ENCODE measurements at places on chromosomes 6 and 20.

- DNase-seq = no peak
These were observed 457.7 kb downstream of the CDKAL1 start for GRCh38 chr6:20991910-20992309.

GRCh38 chr6:130593948-130594347 lies 228.1 kb downstream of the TMEM200A start:
- DNase-seq = no peak

GRCh38 chr20:63434599-63435378 lies 37.7 kb downstream of the KCNQ2 start:
- DNase-seq = peak; percentile 43

DNA sequence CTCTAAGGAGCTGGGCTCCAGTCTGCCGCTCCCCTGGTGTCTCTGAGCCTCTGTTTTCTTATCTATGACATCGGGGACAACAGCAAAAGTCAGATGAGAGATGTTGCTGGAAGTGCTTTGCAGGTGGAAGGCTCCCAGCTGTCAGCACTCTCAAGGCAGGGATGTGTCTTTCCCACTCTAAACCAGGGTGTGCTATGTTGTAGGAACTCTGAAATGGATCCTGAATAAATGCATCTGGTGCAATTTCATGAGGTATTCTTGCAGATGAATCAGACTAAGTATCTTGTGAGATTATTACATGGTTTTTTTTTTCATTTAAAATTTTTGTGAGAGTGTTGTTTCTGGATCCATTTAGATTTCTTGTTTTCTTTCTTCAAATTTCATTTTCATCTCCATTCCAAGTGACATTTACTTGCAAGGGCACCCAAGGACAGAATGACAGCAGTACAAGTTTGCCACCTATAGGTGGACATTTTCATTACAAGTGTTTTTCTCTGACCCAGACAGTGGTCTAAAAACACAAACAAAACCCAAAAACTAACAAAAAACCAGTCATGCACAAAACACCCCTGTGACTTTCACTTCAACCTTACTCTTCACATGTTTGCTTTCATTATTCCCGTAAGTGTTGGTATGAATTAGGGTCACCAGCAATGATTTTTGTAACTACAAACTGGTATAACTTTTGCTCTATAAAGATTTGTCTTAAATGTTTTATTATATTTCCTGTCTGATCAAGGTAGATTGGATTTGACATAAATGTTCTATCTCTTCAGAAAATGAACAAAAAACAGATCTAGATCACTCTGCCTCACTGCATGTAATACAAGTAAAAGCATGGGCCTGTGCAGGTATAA lies 14.7 kb upstream of the SIM1 start:
- no peak for DNase-seq

DNA sequence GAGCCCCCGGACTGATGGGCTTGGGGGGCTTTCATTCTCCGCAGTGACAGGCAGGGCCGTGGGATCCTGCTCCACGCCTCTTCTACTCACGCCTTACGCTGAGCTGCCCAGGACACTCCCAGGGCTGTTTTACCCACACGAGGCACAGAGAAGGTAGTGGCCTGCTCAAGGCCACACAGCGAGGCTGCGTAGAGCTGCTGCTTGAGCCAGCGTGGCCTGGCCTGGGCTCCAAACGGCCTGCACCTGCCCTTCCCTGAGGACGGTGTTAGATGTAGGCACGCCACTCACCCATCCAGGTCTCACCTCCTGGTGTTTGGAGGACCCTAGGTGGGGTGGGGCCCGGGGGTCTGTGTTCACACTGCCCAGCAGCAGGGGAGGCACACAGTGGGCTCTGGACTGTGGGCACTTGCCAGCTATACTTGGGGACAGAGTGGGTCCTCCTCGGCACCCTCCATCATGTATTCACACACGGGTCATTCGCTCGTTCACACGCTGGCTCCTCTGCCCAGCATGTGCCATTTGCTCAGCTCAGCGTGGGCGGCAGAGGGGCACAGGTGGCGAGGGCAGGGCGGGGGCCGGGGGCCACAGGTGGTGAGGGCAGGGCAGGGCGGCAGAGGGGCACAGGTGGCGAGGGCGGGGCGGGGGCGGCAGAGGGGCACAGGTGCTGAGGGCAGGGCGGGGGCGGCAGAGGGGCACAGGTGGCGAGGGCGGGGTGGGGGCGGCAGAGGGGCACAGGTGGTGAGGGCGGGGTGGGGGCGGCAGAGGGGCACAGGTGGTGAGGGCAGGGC lies 18.4 kb upstream of the RBBP8NL start:
- DNase-seq = no peak

GRCh38 chr6:3752531-3753227 lies 1.2 kb upstream of the PXDC1 start:
- DNase-seq = no peak

DNA sequence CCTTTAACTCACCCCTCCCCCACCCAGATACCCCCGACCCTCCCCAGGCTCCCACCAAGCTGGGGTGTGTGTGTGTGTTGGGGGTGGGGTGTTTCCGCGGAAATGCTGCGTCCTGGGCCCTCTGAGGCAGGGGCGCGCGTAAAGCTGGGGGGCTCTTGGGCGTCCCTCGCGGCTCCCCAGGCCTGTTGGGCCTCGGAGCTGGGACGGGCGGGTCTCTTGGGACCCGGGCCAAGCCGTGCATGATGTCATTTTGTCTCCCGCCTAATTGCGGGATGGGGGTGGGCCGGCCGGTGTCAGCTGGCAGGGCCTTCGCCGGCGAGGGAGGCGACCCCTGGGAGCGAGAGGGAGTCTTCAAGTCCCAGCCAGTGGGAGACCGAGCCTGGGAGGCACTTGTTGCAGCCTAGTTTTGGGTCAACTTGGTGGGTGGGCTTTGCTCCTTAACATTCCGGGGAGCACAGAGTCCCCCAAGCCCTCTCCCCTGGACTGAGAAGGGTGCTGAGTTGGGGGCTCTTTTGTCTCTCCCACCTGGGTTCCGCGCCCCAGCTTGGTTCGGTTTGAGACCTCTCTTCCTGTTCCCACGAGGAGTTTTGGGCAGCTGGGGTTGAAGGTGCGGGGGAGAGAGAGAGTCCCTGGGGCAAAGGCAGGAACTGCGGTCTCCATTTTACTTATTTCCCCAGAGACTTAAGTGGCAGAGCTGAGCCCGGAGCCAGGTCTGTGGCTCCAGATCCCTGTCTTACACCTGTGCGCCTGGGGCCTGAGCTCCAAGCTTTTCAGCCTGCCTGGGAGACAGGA lies 623 bp downstream of the MYBL2 start:
- no peak for DNase-seq

GRCh38 chr6:42774201-42774600 lies 7.7 kb upstream of the BICRAL start:
- no peak for DNase-seq

DNA sequence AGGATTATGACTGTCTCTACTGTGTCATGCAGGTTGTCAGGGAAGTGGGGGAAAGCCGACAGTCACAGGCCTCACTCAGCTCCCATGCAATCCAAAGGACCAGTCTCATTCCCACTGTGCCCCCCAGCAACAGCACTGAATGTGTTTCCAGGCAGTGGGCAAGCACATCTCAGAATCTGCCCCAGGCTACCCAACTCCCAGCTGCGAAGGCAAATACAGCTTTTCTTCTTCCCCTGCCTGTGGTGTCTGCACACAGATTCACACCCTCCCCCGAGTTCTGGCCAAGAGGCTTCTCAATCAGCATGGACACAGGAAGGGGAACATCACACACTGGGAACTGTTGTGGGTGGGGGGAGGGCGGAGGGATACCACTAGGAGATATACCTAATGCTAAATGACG lies 75.3 kb downstream of the SNAP91 start:
- DNase-seq = no peak

DNA sequence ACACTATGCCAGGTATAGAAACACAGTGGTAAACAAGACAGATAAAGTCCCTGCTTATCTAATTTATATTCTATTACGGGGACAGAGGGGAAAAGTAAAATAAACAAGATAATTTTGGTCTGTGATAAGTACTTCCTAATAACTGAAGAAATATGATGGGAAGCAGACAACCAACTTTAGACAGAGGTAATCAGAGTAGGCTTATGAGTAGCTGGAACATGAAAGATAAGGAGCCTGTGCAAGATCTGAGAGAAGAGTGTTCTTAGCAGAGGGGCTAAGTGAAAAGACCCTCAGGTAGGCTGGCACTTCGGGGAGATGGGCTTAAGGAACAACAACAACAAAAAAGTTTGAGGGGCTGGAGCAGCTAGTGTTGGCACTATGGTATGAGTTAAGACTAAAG lies 4.1 kb downstream of the RNF8 start:
- no peak for DNase-seq

DNA sequence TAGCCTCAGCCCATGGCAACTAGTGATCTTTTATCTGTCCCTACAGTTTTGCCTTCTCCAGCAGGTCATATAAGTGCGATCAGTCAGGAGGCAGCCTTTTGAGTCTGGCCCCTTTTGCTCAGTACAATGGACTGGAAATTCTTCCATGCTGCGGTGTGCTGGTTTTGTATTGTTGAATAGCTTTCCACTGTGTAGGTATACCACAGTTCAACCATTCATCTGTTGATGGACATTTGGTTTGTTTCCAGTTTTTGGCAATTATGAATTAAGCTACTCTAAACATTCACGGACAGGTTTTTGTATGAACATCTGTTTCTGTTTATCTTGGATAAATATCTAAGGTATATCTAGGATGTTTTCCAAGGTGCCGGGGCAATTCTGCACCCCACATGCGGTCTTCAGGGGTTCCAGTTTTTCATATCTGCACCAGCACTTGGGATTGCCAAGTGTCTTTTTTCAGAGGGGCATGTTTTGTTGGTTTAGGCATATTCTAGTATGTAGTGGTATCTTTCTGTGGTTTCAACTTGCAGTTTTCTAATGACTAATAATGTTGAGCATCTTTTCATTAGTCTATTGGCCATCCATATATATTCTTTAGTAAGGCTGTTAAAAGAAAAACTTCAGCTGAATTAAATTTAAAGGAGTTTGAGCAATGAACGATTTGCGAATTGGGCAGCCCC lies 141.0 kb downstream of the TFAP2C start:
- no peak for DNase-seq

DNA sequence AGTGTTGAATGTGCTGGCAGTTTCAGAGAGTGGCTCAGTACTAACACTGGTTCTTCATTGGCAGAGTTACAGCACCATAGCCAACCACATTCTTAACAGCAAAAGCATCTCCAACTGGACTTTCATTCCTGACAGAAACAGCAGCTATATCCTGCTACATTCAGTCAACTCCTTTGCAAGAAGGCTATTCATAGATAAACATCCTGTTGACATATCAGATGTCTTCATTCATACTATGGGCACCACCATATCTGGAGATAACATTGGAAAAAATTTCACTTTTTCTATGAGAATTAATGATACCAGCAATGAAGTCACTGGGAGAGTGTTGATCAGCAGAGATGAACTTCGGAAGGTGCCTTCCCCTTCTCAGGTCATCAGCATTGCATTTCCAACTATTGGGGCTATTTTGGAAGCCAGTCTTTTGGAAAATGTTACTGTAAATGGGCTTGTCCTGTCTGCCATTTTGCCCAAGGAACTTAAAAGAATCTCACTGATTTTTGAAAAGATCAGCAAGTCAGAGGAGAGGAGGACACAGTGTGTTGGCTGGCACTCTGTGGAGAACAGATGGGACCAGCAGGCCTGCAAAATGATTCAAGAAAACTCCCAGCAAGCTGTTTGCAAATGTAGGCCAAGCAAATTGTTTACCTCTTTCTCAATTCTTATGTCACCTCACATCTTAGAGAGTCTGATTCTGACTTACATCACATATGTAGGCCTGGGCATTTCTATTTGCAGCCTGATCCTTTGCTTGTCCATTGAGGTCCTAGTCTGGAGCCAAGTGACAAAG lies 17.0 kb upstream of the ADGRF4 start:
- no peak for DNase-seq

DNA sequence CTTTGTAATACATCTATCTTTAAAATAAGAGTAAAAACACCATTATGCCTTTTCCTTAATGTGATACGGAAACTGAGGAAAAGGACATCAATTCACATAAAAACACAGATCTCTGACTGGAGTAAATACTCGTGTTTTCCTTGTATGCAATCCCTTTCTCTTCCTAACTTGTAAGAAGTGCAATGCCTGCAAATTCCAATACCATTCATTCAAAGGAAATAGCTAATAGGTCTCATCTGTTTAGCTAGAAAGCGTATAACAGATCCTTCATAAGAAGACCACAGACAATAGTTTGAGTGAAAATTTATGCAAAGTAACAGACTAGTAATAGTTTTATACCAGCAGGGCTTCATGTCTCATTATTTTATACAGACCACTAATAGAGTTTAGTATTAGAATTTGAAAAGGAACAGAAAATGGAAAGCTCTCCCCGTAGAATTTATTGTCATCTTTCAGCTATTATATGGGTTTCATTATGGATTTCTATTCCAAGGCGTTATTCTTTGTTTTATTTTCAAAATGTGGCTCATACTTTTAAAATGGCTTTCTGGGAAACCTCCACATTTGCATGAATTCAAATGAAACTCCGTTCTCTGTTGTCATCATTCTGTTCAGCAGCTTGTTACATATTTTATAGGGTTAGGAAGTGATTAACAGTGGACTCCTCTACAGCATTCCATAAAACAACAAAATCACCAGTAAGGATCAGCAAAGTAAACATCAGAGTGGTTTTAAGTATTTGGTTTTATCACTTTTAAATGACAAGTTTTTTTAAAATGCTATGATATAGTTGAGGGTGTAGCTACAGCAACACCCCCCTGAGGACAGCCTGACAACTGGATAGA lies 186.7 kb downstream of the BTBD9 start:
- no peak for DNase-seq

GRCh38 chr6:45514454-45515230 lies 136.9 kb upstream of the SUPT3H start:
- no peak for DNase-seq

DNA sequence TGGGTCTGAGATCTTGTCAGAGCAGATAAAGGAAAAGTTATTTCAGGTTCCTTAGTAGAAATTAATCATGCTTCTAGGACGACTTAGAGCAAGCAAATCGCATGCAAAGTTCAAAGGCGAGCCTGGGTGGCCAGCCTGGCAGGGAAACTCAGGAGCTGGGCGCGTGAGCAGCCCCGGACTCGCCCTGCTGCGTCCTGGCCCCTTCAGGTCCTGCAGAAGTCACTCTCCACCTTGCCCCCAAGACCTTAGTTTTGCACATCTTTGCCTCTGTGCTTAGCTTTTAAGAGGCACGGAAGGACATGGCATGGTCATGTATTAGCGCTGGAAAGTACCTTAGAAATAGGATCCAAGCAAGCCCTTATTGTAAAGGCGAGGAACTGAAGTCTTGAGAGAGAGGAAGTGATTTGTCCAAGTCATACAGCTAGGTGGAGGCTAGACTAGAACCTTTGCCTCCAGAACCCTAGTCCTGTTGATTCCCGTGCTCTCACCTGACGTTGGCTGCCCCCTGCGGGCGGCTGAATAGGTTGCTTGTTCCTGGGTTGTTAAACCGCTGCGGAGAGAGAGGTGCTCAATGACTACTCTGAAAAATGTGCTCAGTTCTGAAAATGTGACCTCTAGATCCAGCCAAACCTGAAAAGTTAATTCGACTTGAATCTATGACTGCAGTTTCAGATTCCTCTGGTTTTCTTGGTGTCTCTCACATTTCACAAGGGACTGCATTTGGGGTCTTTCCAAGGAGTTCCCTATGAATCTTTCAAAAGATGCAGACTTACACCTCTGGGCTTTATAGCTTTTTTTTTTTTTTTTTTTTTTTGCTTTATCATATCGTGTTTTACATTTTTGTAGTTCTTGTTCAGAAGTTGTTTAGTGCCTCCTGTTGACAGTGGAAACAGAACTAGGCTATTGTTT lies 2.7 kb downstream of the MYB start:
- no peak for DNase-seq
